ENCODE measurements at places on chromosomes 1 and 21.

GRCh38 chr21:43591571-43591970 lies 67.7 kb downstream of the HSF2BP start:
- DNase-seq: no peak

GRCh38 chr1:115432061-115432460 lies 94.0 kb upstream of the NGF start:
- no peak for DNase-seq

DNA sequence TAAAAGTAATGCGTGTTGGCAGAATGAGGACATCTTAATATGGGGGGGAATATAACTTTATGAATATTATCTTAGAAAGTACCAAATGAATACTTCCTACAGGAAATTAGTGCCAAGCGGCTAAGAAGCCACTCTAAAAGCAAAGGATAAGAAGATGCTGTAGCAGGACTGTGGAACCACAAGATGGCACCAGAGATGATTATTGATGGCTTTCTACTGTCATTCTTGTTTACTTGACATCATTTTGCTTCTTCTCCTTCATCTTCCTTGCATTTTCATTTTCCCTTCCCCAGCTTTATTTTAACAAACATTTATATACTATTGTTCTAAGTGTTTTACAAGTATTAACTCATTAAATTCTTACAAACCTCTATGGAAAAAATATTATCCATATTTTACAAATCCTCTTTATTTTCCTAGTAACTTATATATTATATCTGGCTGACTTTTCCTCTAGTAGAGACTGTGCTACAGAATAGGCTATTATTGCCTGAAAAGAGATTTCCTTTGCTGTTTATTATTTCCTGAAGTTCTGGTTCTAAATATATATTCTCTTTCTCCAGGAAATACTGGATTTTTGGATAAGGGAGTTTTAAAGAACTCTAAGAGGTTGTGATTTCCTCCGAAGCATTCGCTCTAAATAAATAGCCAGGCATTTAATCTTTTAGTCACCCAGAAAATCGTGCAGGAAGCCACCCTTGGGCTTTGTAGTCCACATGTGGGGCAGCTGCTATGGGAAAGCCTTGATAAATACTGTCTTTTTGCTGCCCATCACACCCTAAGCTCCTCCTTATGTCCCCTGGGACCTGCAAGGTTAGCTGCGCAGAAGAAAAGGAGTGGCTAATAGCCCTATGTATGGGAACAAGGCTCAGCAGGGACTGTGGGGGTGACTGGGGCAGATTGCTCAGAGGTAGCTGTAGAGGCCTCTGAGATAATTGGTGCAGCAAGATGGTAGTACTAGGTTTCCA lies 69.8 kb downstream of the TPR start:
- DNase-seq: peak; percentile 36

- DNase-seq: no peak
These were observed 2.1 kb downstream of the KLHDC7A start for GRCh38 chr1:18482721-18483425.

- no peak for DNase-seq
These were observed 178.4 kb upstream of the CXADR start for GRCh38 chr21:17334484-17334883.

- DNase-seq: peak; percentile 46
These were observed 15.8 kb upstream of the NUP210L start for GRCh38 chr1:154170547-154171222.

DNA sequence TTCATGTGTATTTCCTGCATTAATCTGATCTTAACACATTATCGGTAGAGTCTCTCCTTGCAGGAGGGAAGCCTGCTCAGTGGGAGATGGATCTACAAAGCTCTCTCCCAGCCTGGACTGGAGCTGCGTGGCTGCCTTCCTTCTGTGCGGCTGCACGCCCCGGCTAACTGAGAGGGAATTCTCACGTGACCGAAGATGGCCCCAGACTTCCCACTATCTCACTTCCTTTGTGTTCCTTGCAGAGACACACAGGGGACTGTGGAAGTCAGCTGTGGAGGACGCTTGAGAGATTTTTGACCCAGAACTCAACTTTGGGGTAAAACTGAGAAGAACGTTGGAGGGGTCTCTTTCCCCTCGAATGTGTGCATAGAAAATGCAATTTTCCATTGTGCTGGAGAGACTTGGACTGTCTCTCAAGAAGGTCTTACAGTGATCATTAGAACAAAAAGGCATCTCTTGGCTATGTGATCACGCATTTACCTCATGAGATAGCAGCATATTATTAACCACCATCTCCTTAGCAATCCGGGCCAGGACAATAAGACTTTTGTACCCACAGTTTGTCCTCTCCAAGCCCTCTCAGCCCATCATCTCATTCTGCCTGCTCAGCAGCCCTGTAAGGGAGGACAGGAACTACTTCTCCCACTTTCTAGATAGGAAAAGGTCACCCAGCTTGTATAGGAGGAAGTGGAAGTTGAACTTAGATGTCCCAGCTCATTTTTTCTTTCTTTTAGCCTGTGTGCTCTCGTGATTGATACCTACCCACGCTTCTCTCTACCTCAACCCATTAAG lies 49.3 kb upstream of the TARBP1 start:
- no peak for DNase-seq

- DNase-seq: no peak
These were observed 46.4 kb upstream of the RGS21 start for GRCh38 chr1:192270398-192270797.

- no peak for DNase-seq
These were observed 8.8 kb upstream of the CAPN8 start for GRCh38 chr1:223674119-223674890.

DNA sequence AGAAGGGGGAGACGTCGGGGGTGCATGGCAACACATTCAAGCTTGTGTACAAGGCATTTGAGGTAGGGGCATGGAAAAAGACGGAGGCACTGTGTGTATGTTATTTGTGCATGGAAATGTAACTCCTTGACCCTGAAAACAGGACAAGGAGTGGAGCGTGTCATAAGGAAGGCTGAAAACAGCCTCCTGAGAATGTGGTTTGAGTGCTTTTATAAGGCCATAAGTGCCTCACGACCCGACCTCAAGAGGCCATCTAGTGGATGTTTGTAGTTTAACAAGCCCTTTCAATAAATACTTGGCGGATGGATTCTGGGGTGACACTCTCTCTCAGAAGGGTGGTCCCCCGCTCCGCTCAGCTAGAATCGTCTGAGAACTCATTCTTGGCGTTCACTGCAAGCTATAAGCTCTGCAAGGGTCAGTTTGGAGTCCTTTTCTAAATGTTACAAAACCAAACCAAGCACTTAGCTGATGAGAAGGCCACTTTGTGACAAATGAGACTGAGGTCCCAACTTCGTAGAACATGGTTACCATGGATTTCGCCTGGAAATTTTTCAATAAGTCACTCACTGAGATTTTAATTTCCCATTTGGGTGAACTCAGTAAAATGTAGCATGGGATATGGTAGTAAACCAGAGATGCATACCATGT lies 38.8 kb upstream of the CLCA4 start:
- DNase-seq: peak; percentile 27

DNA sequence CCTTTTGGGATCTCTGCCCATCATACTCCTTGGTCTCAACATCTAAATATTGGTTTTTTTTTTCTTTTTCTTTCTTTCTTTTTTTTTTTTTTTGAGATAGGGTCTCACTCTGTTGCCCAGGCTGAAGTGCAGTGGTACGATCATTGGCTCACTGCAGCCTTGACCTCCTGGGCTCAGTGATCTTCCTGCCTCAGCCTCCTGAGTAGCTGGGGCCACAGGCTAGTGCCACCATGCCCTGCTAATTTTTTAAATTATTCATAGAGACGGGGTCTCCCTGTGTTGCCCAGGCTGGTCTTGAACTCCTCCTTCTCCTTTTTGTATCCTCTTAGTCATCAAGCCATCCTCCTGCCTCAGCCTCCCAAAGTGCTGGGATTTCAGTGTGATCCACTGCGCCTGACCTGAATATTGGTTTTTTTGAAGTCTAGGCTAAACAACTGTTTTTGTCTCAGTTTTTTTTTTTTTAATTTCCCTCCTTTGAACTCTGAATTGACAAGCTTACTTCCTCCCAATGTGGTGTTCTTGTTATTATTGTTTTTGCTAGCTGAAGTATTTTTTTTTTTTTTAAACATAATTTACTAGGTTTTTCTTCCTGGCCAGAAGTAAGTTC lies 30.9 kb downstream of the MAPKAPK2 start:
- DNase-seq: no peak

DNA sequence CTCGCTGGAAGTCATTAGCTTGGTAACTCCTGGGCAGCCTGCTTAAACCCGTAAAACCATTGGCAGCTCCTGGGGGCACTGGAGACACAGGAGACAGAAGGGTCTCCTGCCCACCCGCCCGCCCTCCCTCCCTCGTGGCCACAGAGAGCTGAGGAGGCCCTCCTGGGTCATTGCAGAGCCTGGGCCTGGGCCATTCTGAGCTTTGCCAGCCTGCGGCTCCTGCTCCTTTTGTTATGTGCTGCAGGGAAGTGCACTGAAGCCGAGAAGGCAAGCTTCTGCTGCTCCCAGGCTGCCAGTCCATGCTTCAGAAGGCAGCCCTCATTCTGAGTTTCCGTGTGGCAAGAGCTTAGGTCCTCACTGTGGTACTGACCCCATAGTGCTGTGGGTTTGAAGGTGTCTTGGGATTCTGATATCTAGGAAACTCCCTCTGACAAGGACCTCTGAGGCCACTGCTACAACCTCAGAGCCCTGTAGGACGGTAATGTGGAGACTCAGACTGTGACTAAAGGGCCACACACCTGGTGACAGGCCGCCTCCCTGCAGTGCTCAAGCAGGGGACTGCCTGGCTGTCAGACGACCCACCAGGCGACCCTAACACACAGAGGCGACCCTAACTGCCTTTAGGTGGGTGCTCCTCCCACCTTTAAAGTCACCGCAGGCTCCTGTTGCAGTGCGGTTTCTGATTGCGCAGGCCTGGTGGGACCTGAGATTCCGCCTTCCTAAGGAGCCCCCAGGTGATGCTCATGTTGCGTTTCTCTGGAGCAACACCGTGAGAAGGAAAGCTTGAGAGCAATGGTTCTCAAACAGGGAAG lies 118.7 kb downstream of the IER5 start:
- DNase-seq: no peak

DNA sequence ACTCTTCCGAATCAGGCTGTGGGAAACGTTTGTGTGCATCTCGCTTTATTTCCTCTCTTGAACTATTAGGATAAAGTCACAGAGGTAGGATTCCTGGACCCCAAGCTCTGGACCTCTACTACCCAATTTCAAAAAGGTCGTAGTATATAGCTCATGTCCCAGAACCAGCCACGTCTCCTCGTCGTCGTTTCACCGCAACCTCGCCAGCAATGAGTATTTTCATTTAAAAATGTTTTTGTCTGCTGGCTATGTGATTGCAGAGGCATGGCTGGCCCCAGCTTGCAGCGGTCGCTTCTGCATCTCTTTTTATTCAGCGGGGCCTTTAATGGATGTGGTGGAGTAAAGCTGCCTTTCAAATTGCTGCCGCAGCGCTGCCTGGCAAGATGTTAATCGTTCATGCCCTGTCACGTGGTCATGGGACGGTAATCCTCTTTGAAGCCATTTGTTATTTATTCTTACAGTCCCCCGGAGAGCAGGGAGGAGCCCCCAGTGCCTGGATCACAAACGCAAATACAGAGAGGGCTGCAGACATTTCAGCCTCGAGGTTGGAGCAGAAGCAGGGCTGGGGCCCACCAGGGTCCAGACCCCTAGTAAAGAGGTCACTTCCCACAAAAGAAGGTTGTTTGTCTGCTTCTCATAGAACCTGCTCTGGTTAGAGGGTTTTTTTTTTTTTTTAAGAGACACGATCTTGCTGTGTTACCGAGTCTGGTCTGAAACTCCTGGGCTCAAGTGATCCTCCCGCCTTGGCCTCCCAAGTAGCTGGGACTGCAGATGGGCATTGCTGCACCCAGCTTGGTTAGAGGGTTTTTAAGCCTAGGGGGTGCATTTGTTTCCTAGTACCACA lies 11.6 kb upstream of the NPHP4 start:
- DNase-seq: no peak

DNA sequence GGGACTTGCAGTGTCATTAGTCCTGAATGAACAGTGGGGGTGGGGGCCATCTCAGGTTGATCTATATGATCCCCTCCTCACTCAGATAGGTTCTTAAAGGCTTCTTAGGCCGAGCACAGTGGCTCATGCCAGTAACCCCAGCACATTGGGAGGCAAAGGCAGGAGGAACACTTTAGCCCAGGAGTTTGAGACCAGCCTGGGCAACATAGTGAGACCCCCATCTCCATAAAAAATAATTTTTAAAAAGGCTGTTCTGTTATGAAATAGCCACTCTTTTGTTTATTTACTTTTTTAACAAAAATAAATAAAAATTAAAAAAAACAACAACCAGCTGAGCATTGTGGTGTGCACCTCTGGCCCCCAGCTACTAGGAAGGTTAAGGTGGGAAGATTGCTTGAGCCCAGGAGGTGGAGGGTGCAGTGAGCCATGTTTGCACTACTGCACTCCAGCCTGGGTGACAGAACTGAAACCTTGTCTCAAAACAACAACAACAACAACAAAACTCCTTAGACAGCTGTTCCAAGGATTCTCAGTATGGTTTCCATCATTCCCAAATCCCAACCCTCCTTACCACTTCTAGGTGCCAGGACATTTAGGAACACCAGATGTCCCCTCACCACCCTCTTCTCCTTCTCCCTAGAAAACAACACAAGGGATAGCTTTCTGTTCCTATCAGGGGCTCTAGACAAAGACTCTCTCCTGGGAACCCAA lies 2.0 kb upstream of the TRAPPC3 start:
- no peak for DNase-seq

GRCh38 chr1:201310986-201311355 lies 27.7 kb downstream of the PKP1 start:
- DNase-seq: no peak

DNA sequence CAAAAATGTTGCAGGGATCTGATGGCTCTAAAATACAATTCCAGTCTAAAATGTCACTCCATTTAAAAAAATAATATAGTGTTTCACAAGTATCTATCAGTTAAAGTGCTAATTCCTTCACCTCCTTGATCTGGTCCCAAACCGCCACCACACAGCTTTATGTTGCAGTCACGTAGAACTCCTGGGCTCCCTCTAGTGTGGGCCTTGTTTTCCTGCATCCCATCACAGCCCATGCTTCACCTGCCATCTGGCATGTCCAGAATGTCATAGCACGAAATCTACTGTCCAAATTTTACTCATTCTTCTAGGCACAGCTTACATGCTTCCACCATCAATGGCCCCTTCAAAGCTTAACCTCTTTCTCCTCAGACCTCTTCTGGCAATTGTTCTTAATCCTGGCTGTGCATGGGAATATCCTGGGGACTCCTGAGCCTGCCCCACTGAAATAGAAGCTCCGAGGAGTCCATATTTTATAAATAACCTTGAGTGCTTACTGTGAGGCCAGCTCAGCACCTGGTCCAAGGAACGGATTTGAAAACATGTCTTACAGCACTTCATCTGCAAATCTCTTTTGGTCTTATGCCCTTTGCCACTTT lies 15.5 kb downstream of the FYB2 start:
- DNase-seq: no peak

DNA sequence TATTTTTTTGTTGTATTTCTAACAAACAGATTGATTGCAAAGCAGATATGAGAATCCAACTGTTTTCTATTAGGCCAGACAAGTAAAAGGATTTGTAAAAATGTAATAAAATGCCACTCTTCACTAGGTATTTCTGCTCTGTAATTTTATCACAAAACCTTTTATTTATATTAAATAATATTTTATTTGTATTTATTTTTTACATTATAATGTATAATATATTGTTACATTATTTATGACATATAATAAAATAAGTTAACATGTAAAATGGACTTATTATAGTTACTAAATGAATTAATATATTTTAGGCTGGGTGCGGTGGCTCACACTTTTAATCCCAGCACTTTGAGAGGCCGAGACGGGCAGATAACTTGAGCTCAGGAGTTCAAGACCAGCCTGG lies 12.7 kb upstream of the TNNI1 start:
- DNase-seq: no peak
